ENCODE measurements at places on chromosomes 2 and 18.

GRCh38 chr18:13261661-13262357, 43.2 kb downstream of the LDLRAD4 start:
- no peak for DNase-seq

DNA sequence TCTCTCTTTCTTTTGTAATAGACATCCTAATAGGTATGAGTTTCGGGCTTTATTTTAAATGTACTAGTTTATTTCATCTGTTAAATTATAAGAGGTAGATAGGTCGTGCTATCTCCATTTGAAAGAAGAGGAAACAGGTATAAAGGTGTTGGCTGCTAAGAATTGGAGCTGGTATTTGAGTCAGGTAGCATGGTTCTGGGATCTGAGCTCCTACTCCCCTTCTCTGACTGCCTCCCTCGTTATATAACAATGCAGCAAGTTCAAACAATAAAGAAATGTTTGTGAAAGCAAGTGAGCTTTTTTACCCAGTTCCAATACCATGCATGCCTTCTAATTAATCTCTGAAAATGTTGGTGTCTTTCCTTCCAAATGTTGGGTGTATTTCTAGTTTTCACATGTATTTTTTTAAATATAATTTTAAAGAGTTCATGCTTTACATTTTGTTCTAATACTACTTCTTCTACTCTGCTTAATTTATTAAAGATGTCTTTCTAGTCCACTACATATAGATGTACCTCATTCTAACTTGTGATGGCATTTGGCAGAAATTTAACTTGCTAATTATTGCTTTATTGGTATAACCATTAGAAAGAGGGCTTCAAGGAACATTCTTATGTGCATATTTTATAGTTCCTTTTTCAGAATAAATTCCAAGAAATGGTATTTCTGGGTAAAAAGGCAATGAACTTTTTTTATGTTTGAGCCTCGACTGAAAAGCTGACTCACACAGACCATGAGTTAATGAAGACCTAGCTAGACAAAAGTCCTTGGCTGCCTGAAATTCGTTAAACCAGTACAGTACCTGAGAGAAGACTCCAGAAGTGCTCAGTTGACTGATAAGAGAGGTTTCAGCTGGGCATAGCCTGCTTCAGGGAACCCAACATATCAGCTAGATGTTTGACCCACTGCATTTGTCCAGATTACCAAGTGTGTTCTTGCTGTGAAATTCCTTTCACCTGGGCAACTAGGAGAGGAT, 133.5 kb downstream of the CERS6 start:
- DNase-seq: no peak

DNA sequence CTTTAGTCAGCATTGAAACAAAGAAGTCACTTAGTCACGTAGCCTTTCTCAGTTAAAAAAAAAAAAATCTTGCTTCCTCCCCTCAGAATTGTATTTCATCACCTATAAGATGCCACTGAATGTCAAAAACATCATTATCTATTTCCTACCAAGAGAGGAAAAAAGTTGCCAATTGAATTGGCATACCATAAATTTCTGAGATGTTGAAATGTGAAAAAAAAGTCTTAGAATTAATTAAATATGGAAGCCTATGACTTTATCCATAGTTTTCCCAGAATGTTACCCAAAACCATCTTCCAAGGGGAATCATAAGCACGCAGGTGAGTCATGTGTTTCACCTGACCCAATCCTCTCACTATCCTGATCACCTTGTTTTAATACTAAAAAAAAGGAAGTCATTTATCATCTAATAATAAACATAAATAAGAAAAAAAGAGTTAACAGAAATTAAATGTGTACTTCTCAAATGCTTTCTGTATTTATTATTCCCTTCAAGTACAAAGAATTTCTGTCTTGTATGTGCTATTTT, 205.7 kb downstream of the TCF4 start:
- DNase-seq: no peak

DNA sequence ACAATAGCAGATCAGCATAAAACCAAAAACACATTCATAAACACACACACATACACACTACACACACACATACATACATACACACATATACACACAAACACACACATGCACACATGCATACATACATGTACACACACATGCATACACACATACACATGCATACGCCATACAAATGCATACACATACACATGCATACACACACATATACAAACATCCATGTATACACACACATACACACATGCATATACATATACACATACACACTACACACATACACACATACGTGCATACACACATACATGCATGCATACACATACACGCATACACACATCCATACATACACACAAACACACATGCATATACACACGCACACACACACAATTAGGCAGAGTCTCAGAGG, 490.1 kb downstream of the TNS1 start:
- DNase-seq: no peak

DNA sequence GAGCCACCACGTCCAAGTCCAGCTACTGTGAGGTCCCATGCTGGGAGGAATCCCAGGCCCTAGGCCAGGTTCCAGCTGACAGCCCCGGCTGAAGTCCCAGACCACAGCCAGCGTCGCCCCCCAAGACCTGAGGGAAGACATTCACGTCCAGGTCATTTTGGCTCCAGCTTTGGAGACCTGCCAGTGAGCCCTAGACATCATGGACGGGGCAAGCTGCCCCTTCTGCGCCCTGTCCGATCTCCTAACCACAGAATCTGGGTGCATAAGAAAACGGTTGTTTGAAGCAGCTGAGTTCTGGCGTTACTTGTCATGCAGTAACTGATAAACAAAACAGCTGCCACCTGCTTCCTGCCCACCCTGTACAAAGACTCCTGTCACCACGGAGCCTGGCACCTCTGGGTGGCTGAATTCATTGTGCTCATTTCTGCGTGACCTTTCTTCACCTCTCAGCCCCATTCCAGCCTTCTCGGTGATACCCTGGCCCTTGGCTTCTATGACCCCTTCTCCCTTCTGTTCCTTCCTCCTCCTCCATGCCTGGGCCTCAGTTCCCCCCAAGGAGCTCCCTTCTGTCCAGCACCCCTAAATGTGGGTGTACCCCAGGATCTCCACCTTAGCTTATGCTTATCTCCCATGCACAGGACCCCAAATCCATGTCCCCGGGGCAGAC, 72.6 kb upstream of the SMAD7 start:
- no peak for DNase-seq

DNA sequence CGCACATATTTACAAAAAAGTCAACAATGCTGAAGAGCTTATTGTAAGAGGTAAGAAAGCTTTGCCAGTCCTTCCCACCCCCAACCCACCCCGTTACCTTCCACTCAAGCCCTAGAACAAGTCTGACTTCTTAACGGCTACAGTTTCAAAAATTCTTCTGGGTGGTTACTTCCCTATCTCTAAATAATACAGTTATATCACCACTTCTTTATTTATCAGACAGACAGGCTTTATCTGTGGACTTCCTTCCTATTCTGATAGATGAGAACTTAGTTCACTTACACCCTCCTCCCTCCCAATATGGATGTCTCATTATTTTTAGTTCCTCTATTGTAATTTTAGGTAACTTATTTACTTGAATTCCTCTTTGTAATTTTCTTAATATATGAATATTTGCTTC, 26.7 kb upstream of the ACTR3 start:
- DNase-seq: no peak

DNA sequence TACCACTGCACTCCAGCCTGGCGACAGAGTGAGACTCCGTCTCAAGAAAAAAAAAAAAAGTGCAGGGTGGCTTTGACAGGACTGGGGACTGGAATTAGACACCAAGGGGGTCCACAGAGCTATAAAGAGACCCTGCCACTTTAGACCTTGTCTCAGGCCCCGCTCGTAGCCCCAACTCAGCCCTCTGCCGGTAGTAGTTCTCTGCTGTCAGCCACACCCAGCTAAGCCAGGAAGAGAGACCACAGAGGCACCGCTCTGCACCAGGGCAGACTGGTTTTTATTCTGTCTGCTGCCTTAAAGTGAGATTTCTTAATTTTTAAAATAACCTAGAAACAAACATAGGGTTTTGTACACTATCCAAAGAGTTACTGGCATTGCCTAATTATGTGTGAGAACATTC, 66.0 kb downstream of the STEAP3 start:
- DNase-seq: no peak

DNA sequence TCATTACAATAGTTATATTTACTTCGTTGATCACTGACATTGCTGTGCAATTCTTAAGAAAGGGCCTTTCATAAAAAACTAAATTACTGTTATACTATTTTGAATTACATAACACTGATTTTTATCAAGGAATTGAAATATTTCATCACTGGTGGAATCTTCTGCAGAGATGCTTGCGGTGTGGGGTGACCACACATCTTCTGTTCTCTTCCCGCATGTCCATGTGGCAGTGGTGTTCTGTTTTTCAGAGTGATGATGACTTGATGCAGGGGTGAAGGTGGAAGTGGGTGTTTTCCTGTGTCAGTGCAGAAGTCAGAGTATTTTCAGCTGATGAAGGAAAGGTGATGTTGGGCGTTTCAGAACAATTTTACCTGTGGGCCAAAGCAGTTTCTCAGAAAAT, 7.0 kb downstream of the CNDP2 start:
- no peak for DNase-seq

GRCh38 chr2:158242280-158242679, 140.6 kb downstream of the UPP2 start:
- no peak for DNase-seq

DNA sequence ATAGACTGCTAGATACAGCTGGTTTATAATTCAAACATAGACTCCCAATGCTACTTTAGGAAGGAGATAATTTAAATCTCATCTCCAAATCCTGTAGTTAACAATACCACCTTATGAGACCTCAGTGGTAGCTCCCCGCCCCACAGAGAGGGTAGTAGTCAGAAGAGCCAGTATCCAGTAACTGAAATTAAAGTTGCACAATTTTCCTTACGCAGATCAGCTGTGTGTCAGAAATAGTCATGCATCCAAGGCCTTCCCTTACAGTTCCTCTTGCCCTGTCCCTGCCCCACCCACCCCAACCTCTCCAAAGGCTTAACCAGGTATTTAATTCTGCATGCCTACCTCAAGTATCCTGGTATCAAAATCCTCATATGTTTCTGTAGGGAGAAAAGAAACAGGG, 15.5 kb downstream of the MRPS5 start:
- no peak for DNase-seq

GRCh38 chr2:207601774-207602173, 23.4 kb downstream of the METTL21A start:
- no peak for DNase-seq

GRCh38 chr18:37567061-37567993, 1.7 kb upstream of the CELF4 start:
- no peak for DNase-seq

DNA sequence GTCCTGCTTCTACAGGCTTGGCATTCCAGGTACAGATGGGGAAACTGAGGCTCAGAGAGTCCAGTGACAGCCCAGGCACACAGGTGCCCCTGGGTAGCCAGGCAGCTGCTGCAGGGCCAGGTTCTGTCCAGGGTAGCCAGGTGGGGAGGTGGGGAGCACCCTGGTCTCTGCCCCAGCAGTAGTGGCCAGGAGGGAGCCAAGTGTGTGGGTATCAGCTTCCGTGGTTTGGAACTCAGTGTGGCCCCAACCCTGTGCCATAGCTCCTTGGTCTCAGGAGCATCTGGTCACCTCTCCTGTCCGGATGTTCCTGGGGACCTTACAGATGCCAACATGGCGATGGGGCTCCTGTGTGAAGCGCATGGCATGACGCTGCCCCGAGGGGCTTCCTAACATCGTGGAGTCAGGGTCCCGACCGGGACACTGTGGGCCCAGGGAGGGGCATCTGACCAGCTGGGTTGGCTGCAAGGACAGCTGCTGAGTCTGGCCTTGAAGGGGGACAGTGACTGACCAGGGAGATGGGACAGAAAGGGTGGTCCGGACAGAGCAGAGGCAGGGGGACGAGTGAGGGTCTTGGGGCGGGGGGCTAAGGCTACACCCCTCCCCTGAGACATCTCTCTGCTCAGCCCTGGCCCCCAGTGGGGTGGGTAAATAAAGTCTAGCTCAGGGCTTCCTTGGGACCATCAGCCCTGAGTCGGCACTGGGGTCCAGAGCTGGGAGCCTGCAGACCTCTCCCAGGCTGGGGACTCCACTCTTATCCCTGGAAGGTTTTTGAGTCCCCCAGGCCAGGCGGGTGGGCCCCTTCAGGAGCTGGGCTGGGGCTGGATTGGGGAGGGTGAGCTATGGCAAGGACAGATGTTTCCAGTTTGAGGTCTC, 76.0 kb upstream of the SMAD7 start:
- DNase-seq: no peak

- no peak for DNase-seq
Measured at GRCh38 chr2:21057097-21057496, 13.2 kb upstream of the APOB start.

- DNase-seq: no peak
Measured at GRCh38 chr2:65724752-65725151, 292.4 kb upstream of the SPRED2 start.

- peak; percentile 43 for DNase-seq
Measured at GRCh38 chr2:46379213-46380037, 82.2 kb downstream of the EPAS1 start.

DNA sequence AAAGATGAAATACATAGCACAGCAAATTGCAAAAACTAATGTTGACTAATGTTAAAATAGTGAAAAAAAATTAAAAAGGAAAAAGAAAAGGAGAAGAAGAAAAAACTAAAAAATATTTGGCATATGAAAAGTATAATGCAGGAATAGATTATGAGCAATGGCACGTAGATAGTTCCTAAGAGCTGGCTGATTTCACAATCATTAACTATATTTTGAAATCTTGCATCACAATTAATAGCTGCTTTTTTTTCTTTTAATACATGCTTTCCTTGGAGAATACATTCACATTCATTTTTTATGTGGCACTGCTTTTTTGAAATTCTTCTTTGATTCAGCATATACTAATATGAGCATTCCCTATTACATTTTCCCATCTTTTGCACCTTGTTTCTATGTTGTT, 299.8 kb downstream of the DPP10 start:
- DNase-seq: no peak

DNA sequence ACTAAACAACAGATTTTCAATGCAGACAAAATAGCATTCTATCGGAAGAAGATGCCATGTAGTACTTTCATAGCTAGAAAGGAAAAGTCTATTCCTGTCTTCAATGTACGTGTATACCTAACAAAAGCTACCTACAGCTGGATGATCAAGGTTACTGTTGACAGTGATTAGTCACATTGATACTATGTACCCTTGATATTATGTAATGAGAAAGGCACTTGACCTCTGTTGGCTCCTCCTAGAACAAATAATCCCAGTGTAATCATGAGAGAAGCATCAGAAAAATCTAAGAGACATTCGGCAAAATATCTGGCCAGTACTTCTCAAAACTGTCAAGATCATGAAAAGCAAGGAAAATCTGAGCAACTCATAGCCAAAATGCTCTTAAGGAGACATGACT, 44.4 kb upstream of the LRRTM4 start:
- DNase-seq: no peak

GRCh38 chr2:20179755-20180594, 45.0 kb downstream of the SDC1 start:
- DNase-seq: no peak

- no peak for DNase-seq
Measured at GRCh38 chr2:141362311-141362710, 768.5 kb downstream of the LRP1B start.

DNA sequence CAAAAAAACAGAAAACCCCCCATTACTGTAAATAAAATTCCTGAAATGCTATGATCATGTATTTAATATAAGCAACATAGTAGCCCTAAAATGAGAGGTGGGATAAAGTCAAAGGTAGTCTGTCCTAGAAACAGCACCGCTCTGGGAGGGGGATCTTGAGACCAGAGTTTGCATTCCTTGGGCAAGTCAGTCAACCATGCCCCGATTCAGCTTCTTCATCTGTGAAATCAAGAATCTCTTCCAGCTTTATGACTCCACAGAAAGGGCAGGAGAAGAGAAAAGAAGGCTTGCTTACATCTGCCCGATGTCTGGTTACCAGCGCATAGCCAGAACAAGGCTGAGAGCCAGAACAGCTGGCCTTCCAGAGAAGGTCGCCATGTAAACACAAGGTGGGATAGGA, 2.1 kb upstream of the FBLN7 start:
- DNase-seq: no peak

All from AG08396 (cell line).